Neural crest cell (in vitro differentiated cells): ENCODE measurements at places on chromosomes 11 and 22. TPM values are rescaled to one million over a fixed set of nuclear protein-coding genes. Genes with fewer than 3 reads are reported as not detected.

SMARCB1 gene
- total RNA-seq: 222 and 244 TPM in 2 replicates

DNA sequence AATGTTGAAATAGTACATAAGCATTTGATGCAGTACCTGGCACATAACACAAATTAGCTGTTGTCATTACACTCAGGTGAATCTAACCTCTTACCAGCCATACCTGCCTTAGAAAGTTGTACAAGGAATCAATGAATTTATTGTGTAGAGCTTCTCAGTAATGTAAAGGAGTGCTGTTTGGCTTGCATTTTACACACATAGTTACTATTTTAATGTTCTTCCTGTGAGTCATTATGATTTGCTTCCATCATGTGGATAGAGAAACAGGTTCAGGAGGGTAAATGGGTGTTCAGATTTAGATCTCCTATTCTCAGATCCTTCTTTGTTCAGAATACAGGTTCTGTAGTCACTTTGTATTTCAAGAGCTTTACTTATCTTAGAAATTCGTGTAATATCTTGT, 27.6 kb upstream of the RCE1 start:
- DNase-seq: no peak

DNA sequence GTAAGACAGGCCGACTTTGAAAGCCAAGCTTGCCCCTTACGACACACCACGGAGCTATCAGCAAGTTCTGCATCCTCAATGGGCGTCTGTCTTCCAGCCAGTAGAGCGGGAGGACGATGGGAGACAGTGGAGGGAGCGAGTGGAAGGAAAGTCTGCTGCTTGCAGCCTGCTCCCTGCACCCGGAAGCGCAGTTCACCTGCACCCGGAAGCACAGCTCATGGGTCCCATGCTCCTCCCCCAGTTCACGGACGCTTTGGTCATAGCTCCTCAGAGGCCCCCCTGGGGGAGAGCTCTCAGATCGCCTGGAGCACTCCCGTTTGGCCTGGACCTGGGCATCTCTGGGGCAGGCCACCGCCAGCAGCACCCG, 51.3 kb downstream of the FBLN1 start:
- no peak for DNase-seq

RFPL1 gene
- not detected in 2 replicates for total RNA-seq

GRCh38 chr22:36201630-36202319, at the start of gene APOL4:
TSS of gene APOL4 (minus strand) at chr22:36201809. CDS start at chr22:36201734, 75 bp downstream.
- DNase-seq: no peak

DNA sequence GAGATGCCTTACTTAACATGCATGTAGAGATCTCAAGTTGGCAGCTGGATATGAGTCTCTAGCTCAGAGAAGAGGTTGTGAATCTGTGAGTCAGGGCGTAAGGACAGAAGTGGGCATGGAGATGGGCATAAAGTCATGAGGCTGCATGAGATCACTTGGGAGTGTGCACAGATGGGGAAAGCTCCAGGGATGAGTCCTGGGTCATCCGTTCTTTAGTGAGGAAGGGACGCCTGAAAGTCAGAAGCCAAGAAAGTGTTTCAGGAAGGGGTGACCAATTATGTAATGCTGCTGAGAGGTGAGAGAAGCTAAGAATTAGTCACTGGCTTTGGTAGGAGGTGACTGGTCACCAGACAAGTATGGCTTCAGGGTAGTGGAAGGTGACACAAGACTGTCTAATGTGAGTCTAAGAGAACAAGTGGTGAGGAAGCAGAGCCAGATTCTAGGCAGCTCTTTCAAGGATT, 6.7 kb downstream of the ACP2 start:
- no peak for DNase-seq

GRCh38 chr11:47222696-47223095, 7.9 kb downstream of the DDB2 start:
- no peak for DNase-seq

SORL1 gene
- 11.8 and 13.8 TPM in 2 replicates for total RNA-seq

GSTT4 gene
- not detected in 2 replicates for total RNA-seq

GRCh38 chr11:79274636-79275331, 166.0 kb downstream of the TENM4 start:
- no peak for DNase-seq

- DNase-seq: no peak
Measured at GRCh38 chr11:124582565-124582964, 12.8 kb downstream of the OR8A1 start.

GRCh38 chr22:50146439-50147238, 23.9 kb upstream of the PANX2 start:
- no peak for DNase-seq

ISX gene
- total RNA-seq: not detected in 2 replicates

OR52W1 gene
- total RNA-seq: not detected in 2 replicates

DNA sequence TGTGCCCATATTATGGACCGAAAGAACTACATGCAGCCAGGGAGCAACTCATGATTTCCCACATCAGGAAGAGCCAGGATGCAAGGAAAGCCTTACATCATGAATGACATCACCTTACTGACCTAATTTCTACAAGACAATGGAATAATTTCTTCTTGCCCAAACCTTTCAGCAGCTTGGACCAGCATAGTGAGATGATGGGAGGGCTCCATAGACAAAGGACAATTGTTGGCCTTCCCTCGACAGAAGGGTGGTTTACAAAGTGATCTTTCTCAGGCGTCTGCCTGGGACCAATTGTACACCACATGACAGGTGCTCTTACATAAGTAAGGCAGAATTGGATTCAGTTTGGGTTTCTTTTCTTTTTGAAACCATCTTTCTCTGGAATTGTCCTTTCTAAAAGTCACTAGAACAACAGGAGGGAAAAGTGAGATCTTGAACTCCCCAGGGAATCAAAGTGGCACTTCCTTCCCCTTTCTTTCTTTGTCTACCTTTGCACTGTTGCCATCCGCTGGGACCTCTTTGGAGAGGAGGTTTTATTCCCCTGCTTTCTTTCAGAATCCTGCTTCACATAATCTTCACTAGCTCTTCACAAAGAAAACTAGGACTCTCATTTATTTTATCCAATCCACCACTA, 51.7 kb upstream of the PAK1 start:
- DNase-seq: no peak

DNA sequence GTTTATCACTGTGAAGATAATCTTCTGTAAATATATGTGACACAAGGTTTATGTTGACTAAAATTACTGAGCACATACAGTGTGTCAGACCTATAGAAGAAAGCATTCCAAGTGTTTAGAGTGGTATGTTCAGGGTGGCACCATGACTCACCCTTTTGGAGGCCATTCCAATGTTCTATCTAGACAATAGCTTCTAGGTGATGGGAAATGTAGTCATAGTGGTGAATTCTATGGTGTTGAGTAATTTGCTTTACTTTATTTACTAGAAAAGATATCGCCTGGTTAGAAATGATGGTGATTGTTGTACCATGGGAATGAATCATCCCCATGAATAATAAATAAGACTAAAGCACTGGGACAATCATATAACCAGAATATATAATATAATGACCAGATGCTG, 72.9 kb upstream of the OR4C15 start:
- DNase-seq: no peak

SPON1 gene
- total RNA-seq: 12.2 and 13.2 TPM in 2 replicates

DNA sequence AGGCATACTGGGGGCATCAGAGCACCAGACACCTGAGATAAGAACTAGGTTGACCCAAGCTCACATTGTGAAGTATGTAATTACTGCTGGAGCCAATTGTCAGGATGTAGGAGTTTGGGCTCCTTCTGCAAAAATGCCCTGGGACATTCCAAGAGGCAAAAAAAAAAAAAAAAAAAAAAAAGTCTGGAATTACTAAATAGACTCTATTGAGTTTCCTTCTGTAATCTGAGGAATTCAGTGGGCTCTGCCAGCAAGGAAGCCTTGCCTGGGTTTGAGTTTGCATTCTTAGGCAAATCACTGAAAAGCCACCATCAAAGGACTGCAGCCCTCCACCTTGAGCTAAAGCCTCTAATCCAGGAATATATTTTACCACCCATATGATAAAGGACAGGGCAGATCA, 8.0 kb upstream of the CAVIN3 start:
- DNase-seq: no peak

- DNase-seq: no peak
Measured at GRCh38 chr11:133070021-133070713, 462.1 kb downstream of the OPCML start.

DNA sequence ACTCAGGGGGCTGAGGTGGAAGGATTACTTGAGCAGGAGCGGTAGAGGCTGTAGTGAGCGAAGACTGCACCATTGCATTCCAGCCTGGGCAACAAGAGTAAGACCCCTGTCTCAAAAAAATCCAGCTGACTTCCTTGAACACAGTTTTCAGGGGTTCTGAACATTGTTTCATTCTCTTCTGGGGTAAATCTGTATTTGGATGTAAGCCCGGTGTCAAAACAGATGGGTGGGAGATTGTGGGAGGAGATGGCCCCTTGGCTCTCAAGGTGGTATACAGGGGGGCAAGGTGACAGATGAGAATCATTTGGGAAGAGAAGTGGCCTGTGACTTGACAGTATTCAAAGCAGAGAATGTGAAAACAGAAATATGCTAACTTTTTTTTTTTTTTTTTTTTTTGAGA, 4.8 kb downstream of the ESAM start:
- DNase-seq: no peak

OR6T1 gene
- not detected in 2 replicates for total RNA-seq

DNA sequence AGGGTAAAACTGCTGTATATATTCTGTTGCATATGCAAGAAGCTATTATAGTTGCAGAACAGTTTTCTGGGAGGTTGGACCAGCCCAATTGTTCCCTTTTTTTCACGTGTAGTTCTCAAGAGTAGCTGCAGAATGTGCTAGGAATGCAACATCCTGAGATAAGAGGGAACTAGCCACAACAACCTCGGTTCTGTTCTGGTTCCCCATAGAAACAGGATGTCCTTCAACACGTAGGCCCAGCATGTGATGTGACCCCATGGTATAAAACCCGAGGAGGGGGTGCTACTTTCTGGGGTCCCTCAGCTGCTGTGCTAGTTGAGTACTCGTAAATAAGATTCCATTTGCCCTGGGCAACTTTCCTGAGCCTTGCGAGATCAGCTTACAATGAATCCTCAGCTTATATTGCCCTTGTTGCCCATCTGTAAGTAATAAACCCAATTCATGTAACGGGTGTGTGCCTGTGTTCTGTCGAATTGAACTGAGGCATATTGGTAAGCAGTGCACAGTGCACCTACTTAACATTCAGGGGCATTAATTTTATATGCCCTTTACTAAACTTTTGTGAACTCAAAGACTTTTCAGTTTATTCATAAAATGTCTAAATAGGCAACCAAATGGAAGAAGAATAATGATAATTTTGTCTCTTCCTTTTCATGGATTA, 23.0 kb upstream of the TRAF6 start:
- DNase-seq: no peak
